ENCODE measurements at places on chromosomes 5 and 9.

DNA sequence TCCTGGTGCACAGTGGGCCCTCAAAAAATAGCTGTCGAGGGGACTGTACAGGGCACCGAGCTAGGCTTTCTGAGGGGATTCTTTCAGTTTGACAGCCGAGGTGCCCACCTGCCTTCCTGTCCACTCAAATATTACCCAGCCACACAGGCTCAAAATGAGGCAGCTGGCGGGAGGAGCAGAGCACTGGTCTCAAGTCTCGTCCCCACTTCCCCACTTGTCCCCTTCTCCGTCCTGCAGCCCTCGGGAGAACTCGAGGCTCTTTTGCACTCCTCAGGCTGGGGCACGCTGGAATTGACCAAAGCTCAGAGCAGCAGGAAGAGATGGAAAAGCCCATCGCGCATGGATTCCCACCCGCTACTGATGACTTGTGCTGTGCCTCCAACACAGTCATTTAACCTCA lies 185.2 kb downstream of the HSPA4 start:
- DNase-seq: no peak

DNA sequence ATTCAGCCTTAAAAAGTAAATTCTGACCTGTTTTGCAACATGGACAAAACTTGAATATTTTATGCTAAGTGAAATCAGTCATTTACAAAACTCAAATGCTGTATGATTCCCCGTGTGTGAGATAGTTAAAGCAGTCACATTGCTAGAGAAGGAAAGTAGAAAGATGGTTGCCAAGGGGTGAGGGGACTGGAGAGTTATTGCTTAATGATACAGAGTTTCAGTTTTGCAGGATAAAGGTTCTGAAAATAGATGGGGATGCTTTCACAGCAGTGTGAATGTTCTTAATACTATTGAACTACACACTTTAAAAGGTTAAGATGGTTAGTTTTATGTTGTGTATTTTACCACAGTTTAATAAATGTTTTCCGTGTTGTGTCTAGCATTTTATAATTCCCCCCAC lies 51.2 kb downstream of the SGCD start:
- no peak for DNase-seq

DNA sequence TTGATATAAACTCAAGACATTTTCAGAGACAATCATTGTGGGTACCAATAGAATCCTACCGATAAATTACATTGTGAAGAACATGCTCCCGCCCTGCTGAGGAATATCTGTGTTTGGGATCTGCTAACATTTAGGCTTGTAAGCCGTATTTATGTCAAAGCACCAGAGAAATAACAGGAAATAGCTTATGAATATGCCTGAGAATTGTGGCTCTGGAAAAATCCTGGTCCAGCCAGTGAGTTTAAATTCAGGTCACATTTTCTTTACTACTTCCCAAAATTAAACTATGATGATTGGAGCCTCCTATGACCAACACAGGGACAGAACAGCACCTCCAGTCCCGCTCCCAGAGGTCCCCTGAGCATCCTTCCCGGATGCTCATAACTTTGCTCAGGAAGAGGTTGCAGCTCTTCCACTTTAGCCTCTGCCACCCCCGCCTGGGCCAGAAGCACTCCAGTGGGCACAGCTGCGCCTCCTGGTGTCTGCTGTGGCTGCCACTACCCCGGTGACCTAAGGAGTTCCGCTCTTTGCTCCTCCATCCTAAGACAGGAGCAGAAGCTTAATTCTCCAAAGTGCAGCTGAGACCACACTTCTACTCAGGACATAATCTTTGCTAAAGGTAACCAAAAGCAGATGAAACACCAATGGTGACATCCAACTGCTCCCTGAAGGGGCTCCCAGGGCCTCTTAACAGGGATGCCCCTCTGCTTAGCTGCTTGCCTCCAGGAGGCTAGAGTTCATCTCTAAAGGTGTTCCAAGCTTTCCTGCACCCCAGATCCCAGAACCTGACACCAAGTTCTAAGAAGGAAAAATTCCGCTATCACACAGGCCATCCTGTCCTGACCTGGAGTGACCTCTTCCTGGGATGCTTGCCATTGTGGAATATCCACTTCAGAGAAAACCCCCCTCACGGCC lies 58.8 kb downstream of the SLC1A1 start:
- DNase-seq: no peak

GRCh38 chr5:180396926-180397325 lies 43.8 kb upstream of the GFPT2 start:
- DNase-seq: no peak

DNA sequence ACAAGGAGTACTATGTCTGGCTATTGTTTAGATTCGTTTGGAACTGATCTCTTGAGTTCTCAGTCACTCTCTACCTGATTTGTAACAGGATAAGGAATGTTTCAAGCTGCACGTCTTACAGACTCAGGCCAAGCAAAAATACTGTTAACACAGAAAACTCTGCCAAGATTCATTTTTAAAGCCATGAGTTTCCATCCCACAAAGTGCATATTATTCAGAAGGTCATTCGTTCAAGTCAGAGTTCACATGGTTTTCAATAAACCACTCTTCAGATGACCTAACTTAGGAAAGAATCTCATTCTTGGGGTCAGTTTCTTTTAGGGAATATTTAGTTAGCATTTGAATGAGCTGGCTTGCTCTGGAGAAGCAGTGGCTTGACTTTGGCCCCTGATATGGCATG lies 49.3 kb downstream of the F2R start:
- DNase-seq: no peak

GRCh38 chr9:112248722-112249121 lies 73.6 kb upstream of the SUSD1 start:
- no peak for DNase-seq

DNA sequence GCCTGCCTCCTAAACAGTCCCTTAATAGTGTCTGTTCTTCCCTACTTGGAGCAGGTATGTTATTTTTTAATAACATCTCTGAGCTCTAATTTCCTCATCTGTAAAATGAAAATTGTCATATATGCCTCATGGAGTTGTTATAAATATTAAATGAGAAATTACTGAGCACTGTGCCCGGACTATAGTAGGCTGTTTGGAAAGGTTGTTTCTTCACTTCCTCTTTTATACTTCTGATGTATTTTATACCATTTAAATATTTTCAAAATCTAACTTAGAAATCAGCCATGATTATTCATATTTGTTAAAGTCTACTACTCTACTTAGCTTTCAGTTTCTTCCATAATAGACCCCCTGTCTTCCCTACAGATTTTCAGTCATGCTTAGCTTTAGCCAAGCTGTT lies 30.5 kb upstream of the HAPLN1 start:
- no peak for DNase-seq

DNA sequence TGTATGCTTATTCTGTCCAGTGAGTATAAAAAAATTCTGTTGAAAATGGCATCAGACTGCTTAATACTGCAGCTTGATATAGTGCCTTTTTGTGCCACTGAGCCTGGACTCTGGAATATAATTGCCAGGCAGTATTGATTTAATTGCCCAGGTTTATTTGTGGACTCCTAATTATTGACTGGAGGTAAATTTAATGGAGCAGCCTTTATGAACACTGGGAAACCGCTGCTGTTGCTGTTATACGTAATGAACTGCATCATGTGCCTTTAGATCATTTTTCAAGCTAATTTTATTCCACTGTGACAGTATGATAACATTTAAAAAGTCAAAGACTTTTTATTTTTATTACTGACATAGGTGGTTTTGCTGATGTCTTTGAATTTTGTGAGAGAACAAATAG lies 90.2 kb upstream of the SH3GL2 start:
- DNase-seq: no peak

DNA sequence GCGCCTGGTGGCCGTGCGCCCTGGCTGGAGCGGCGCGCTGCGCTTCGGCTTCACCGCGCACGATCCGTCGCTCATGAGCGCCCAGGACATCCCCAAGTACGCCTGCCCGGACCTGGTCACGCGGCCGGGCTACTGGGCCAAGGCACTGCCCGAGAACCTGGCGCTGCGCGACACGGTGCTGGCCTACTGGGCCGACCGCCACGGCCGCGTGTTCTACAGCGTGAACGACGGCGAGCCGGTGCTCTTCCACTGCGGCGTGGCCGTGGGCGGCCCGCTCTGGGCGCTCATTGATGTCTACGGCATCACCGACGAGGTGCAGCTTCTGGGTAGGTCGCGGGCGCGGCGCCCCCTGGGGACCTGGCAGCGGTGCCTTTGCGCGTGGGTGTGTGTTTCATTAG lies 28.9 kb downstream of the NEURL1B start:
- DNase-seq: no peak
